ACHN (cell line): ENCODE measurements at places on chromosomes 5 and 9.

- DNase-seq: no peak
Measured at GRCh38 chr5:90909940-90910339, 351.3 kb downstream of the ADGRV1 start.

DNA sequence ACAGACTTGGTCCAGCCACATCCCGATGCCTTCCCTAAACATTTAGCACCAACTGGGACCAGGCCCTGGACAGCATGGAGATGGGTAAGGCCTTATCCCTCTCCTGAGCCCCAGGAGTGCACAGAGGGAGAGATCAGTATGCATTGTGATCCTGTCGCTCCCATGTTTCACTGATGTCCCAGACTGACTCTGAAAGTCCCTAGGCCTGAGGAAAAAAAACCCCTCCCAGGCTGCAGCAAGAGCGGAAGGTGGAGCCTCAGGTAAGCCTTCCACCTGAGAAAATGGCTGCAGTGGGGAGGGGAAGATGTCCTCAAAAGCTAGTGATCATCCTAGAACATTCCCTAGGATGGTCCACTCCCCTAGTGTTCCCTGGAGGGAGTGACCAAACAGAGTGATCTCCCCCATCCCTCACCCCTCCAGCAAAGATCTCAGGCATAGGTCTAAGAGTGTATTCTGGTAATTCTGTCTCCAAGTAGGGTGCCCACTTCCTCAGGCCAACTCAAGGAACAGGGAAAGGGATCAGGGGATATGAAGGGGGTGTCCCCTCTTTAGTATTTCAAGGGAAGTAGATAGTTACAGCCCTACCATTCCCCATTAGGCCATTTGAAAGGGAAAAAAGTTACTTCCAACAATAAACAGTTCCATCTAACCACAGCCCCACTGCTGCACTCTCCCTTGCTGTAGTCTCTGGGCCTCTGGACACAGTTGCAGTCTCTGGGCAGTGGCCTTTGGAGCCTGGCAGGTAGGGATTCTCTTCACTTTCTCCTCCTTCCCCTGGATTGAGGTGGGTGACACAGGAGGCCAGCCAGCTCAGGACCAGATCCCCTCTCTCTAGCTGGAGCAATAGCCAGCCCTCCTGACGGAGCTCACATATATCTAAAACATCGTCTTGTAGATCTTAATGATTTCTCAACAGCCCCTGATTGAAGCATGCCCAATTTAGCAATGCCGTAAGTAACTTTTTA lies 6.8 kb upstream of the CXXC5 start:
- no peak for DNase-seq

DNA sequence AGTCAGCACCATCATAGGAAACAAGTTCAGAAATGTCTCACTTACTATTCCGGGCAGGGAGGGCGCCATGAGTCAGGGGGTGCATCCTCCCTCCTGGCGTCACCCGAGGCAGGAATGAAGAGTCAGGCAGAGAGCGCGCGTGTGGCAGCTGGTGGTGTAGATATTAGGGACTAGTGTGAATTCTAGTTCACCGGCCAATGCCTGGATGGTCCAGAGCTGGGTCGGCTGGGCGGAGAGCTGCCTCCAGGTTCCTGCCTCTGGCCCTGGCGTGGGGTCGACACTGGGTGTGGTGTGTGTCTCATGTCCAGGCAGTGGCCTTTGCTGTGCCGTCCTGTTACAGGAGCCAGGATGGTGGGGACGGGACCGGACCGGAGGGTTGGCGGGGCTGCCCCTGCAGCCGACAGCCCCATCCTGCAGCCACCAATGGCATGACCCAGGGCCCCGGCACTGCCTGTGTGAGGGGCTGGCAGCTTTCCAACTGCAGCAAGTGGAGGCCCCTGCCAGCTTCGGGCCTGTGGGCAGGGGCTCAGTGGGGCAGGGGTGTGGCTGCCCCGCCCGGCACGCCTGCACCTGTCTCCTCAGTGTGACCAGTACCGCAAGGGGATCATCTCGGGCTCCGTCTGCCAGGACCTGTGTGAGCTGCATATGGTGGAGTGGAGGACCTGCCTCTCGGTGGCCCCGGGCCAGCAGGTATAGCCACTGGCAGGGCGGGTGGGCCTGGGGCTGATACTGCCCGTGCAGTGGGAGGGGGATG lies 9.1 kb downstream of the DIPK1B start:
- no peak for DNase-seq

GRCh38 chr5:141692919-141693725 lies 11.1 kb upstream of the ARAP3 start:
- peak; percentile 24 for DNase-seq

- DNase-seq: no peak
Measured at GRCh38 chr5:21807953-21808352, 1045.2 kb downstream of the CDH12 start.

DNA sequence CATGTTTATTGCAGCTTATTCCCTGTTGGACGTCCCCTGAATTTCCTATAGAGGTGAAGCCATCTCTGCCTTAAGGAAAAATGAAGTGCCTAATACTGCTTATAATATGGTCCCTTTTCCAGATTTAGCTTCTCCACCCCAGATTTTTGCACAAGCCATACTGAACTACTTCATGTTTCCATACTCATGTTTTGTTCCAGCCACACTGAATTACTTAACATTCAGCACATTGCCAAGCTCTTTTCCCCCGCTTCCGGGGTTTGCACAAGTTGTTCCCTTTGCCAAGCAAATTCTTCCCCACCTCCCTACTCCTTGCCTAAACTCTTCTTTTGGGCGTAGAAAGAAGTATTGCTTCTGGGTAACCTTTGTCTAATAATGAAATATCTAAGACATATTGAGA lies 1.7 kb upstream of the CNTRL start:
- no peak for DNase-seq

DNA sequence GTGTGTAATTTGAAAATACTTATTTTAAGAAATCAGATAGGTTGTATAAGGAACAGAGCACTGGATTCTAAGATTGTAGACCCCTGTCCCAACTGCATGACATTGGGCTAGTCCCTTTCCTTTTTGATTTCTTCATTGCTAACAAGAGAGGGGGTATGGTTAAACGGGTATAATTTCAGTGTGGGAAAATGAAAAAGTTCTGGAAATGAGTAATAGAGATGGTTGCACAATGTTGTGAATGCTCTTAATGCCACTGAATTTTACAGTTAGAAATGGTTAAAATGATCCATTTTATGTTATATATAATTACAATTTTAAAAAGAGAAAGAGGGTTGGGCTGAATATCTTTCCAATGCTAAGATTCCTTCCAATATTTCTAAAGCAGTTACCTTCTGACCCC lies 103.3 kb upstream of the LHFPL2 start:
- DNase-seq: no peak

GRCh38 chr5:94057217-94057616 lies 315.8 kb upstream of the POU5F2 start:
- DNase-seq: no peak

DNA sequence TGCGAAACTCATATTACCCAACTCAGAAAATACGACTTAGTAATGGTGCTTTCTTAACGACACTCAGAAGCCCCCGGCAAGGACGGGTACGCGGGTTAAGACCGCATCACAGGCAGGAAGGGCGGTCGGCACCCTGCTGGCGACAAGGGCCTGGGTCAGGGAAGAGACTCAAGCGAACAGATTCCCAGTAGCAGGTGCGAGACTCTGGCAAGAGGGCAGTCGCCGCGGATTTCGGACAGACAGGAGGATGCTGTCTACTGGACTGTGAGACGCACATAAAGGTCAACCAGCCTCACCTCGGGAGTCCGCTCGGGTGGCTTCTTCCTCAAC lies 398 bp downstream of the RAPGEF6 start:
- peak; percentile 64 for DNase-seq

DNA sequence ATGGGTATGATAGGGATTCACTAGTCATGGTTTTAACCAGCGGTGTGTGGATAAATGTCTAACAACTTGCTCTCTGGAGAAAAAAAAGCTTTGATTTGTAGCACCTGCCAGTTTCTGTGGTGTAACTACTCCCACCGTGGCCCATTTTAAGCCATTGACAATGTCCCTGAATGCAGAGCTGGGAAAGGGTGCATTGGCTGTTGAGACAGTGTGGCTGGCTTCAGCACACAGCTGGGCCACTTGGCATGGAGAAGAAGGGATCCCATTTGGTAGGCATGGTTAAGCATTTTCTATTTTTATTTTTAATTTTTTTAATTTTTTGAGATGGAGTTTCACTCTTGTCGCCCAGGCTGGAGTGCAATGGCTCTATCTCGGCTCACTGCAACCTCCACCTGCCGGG lies 31.5 kb upstream of the SYNPO start:
- DNase-seq: no peak

DNA sequence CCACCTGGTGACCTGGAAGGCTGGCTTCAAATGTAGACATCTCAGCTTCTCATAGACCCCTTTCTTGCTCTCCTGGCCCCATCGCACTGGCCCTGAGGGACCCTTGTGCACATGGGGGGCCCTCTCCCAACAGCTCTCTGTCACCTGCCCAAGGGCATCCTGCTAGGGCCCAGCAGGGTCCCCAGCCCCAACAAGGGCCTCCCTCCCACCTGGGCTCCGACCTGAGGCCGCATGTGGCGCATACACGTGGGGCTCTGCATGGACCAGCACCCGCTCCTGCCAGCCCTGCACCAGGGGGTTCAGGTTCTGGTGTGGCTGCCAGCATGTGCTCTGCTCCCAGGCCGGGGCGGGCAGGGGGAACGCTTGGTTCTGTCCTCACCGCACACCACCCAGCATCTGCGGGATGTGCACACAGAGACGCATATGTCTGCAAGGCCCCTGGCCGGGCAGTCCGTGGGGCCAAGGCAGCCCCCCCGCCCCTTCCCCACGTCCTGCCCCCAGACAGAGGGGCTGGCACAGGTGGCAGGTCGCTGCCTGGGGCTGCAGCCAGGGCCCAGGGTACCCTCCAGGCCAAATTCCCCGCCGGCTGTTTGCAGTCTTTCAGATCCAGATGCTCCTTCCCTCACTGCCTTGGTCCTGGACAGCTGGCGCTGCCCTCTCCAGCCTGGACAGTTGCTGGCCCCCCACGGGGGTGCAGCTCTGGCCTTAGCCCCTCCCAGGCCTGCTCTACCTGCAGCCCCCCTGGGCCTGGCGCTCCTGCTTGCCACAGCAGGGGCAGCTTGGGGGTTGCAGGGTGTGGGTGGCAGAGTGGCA lies 17.9 kb upstream of the NRARP start:
- DNase-seq: no peak

GRCh38 chr5:32445287-32445758 lies 783 bp upstream of the ZFR start:
- DNase-seq: no peak

GRCh38 chr5:1948663-1949191 lies 66.0 kb upstream of the IRX4 start:
- no peak for DNase-seq

GRCh38 chr5:143880178-143880577 lies 68.2 kb downstream of the HMHB1 start:
- no peak for DNase-seq

GRCh38 chr5:92769978-92770377 lies 811.0 kb downstream of the NR2F1-AS1 start:
- DNase-seq: no peak

DNA sequence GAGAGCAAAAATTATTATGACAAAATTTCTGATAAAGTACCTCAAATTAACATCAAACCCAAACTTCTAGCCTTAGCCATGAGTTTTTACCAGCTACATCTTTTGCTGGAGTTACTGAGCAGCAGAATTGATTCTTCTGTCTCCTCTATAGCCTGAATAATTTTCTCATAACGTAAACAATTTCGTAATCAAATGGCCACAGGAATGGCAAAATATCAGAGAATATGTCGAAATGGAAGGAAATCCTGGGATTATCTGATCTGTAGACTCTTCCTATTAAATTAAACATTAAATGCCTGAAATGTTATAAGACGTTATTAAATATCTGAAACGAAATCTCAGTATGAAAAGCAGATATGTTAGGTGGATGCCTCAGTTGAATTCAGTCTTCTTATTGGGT lies 41.1 kb downstream of the LURAP1L start:
- DNase-seq: no peak

- no peak for DNase-seq
Measured at GRCh38 chr5:173045474-173045873, 10.7 kb upstream of the CREBRF start.

DNA sequence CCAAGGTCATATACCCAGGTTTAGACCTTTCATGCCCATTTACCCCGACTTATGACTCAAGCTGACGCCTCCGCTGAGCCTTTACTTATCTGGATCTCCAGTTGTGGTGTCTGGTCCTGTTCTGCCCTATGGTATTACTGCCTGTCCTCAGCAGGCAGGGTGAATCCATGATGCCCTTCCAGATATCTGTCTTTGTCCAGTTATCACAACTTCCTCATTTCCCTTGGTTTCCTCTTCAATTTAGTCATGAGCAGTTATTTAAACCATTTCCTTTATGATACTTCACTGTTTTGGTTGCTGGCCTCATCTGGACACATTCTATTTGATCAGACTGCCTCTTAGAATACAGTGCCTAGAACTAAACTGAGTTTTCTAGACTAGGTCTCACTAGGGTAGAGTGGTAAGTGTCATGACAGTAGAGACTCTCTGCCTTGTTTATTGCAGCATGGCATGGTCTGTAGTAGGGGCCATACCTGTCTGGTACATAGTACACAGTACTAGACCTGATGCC lies 93.3 kb downstream of the MELK start:
- DNase-seq: no peak

DNA sequence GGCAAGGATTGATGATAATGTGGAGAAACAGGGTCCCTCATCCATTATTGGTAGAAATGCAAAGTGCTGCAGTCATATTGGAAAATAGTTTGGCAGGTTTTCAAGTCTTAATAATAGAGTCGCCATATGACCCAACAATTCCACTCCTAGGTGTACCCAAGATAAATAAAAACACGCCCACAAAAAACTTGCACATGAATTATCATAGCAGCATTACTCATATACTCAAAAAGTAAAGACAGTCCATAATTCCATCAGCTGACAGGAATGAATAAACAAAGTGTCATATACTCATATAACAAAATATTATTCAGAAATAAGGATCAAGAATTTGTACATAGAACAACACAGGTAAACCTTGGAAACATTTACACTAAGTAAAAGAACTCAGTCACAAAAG lies 242.9 kb upstream of the FTMT start:
- DNase-seq: no peak

GRCh38 chr9:137045294-137046087 lies 486 bp downstream of the NPDC1 start:
- DNase-seq: peak; percentile 36

DNA sequence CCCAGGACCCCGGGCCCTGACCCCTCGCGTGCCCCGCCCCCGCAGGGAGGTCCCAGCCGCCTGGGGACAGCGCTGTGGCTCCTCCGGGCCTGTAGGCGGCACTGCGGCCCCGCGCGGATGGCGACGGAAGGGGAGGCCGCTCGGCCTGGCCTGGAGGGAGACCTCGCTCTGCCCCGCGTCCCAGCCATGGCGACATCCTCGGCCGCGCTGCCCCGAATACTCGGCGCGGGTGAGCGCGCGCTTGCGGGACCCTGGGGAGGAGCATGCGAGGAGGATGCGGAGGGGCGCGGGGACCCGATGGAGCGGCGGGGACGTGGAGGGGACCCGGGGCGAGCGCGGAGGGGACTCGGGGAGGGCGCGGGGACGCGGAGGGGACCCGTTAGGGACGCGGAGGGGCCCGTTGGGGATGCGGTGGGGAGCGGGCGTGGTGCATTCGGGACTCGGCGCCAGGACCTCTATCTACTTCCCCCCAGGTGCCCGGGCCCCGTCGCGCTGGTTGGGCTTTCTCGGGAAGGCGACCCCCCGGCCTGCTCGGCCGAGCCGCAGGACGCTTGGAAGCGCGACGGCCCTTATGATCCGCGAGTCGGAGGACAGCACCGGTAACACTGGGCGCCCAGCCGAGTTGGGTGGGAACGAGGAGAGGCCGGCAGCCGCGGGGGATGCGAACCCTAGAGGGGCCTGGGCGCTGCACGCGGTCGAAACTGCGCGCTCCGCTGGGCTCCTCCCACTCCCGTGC lies at the start of gene MRPS2:
Gene MRPS2 (plus strand): TSS at position 158 of the 736 bp plus-strand sequence. CDS start 29 bp downstream, at position 187.
- DNase-seq: peak; percentile 86

- peak; percentile 52 for DNase-seq
Measured at GRCh38 chr9:113898596-113898995, 22.5 kb downstream of the ZNF618 start.

GRCh38 chr9:33813712-33814641 lies 3.0 kb upstream of the UBE2R2 start:
- peak; percentile 51 for DNase-seq
